ENCODE measurements at places on chromosomes 12 and 14. TPM values are rescaled to one million over a fixed set of nuclear protein-coding genes. Genes with fewer than 3 reads are reported as not detected.

GRCh38 chr12:7439579-7440505 is 4.1 kb downstream of the CD163L1 start:
- no peak for DNase-seq

DNA sequence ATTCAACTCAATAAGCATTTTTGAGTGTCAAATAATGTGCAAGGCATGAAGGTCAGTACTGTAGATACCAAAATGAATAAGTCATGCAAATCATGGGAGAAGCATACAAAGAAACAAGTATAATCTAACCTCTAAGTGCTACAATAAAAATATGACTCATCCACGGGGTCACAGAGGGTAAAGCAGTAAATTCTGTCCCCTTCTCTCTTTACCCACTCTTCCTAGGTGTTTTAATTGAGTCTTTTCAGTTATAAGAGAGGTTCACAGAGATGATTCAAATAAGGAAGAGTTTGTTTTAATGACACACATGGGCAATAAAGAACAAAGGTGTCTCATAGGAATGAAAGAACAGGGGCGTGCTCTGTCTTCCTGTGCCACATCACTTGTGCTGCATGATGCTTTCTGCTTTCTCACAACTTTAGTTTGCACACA is 71.5 kb upstream of the DAAM1 start:
- no peak for DNase-seq

DNA sequence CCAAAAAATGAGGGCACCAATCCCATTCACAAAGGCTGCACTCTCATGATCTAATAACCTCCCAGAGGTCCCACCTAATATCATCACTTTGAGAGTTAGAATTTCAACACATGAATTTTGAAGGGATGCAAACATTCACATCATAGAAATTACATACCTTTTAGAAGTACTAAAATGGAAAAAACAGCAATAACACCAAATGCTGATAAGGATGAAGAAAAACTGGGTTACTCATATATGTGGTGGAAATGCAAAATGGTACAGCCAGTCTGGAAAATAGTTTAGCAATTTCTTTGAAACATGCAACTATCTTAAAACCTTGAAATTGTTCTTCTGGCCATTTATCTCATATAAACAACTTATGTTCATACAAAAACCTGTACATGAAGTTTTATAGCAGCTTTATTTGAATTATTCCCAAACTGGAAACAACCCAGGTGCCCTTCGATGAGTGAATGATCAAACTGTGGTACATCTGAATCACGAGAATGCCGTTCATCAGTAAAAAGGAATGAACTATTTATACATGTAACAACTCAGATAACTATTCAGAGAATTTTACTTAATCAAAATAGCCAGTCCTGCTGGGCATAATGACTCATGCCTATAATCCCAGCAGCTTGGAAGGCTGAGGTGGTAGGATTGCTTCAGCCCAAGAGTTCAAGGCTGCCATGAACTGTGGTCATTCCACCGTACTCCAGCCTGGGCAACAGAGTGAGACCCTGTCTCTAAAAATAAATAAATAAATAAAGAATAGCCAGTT is 109.4 kb upstream of the SSTR1 start:
- DNase-seq: no peak

DNA sequence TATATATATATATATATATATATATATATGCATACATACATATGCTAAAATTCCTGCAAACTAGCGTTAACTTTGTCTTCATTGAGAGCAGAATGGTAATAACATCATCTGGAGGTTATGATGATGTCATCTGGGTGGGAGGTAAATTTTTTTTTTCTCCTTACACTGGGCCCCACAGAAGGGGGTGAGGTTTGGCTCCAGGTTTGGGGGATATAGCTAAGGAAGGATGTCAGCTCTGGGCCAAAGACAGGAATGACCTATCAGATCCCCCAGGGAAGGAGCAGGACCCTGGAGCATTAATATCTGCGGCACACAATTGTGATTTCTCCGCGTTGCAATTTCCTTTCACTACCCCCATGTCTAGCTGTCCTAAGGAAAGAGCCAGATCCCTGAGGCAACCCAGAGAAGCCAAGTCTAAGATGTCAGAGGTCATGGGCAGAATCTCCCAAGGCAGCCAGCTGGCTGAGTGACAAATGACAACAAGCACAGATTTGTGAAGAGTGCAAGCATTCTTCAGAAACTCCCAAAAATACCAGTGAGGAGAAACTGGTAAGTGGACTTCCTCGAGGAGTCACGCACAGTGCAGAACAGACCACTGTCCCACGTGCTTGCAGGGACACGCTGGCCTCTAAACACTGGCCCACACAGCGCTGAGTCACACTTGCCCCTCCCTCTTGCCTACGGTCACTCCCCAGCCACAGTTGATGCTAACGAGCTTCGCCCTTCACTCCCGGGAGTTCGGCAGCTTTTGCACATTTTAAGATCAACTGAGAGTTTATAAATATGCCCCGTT is 9.9 kb downstream of the UBC start:
- peak; percentile 93 for DNase-seq

DNA sequence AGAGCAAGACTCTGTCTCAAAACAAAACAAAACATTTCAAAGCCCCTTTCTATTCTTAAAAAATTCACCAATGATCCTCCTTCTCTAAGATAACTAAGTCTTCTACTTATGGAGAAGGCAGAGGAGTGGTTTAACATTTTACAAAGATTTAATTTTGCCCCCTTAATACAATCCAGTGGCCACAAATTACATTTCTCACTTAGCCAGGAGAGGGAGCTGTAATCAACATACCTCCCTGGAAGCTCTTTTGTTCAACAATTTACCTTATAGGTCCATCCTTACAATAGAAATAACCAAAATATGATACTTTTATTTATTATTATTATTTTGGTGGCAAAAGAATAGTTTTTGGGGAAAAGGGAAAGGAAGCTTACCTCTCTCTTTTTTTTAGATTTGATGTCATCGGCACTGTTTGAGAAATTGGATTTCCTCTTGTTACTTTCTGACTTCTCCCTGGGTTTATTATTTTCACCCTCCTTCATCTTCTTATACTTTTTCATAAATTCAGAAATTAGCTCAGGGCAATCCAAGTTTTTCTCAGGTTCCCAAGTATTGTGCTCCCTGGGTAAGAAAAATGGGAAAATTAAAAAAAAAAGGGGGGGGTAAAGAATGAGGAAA is 28.1 kb downstream of the CBX5 start:
- no peak for DNase-seq

The APOF gene
- not detected for total RNA-seq

The RHEBL1 gene
- total RNA-seq: 0.35 TPM

- no peak for DNase-seq
Measured at GRCh38 chr14:102646615-102647014, 54.2 kb downstream of the RCOR1 start.

DNA sequence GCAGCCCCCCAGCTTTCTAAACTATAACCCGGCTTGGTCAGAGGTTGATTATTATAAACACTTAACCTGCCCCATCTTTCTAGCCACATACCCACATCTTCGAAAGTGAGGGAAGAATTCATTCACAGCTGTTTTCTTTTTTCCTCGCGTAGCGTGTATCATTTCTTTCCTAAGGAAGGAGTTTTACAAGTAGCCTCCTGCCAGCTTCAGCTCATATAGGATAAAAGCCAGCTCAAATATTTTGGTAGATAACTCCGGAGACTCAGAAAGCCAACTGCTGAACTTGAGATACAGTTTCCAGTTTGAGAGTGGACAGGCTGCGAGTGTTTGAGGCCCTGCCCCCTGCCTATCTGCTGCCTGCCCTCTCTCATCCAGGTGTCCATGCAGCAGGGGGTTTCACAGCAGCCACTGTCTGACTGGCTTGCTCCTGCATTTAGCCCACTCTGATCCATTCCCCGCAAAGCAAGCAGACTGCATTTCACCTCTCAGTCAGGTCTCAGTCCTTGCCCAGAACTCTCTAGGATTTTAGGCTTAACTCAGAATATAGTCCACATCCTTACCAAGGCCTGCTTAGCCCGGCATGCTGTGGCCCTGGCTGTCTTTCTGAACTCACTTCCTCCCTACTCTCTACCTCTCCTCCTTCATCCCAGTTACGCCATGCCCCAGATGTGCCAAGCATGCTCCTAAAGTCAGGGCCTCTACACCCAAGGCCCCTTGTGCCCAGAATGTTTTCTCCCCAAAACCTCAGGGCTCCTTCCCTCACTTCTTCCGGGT is 46.9 kb downstream of the EVL start:
- no peak for DNase-seq

The ART4 gene
- total RNA-seq: 12.1 TPM

The SPTLC2 gene
- 14.0 TPM for total RNA-seq

- DNase-seq: no peak
Measured at GRCh38 chr14:64202716-64203115, 91.5 kb downstream of the ESR2 start.

The DNAI7 gene
- total RNA-seq: 1.6 TPM

- no peak for DNase-seq
Measured at GRCh38 chr14:38618514-38618913, 362.6 kb upstream of the CLEC14A start.

- DNase-seq: no peak
Measured at GRCh38 chr12:117724543-117724942, 244.2 kb downstream of the KSR2 start.

The TSPAN9 gene
- 185 TPM for total RNA-seq

DNA sequence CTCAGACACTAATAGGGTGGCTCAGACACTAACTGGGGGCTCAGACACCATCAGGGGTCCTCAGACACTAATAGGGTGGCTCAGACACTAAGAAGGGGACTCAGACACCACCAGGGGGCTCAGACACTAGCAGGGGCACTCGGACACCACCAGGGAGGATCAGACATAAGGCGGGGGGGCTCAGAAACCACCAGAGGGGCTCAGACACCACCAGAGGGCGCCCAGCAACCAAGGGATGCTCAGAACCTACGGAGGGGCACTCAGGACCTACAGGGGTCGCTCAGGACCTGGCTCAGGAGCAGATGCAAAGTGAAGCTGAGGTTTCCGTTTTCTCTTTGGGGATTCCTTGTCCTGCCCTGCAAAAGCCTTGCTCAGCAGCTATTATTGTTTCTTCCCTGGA is 448.5 kb downstream of the TMEM121 start:
- DNase-seq: no peak

The IL26 gene
- not detected for total RNA-seq

- no peak for DNase-seq
Measured at GRCh38 chr12:47560415-47560814, 145.4 kb downstream of the RPAP3 start.

Data from right atrium auricular region (tissue), 2 donors.